ENCODE measurements at places on chromosomes 16 and 17.
A peak's percentile ranks its signal among the peaks of the same experiment; 100 is the strongest.

GRCh38 chr16:12511708-12512107 lies 292.0 kb downstream of the CPPED1 start:
- no peak for DNase-seq

DNA sequence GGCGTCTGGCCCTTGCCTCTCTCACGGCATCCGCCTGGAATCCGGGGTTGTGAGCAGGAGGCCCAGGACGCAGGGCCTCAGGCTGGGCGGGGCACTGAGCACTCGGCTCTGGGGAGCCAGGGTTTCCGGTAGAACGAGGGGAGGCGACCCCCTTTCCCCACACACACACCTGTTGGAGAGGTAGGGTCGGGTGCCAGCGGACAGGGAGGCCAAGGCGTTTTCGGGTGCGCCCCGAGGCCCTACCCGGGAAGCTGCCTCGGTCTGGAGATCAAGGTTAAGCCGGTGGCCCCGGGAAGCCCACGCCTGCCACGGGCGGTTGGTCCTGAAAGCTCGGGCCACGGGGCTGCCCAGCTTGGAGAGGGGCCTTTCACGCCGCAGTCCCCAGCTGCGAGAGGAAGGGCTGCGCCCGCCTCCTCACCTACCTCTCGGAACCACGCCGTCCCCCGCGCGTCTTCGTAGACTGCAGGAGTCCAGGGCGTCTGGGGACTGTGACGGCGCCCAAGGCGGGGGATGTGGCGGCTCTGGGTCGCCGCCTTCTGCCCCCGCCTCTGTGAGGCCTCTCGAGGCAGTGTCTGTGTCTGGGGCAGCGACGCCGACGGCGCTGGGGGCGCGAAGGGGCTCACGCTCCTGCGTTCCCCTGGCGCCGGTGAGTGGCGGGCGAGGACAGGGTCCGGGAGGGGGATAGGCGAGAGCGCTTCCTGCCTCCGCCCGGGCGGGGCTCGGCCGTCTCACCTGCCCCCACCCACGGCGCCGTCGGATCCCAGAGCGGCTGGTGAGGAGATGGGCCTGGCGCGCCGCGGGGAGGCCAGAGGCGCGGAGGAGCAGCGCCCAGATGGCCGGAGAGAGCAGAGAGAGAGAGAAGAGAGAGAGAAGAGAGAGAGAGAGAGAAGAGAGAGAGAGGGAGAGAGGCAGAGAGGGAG lies 20.3 kb upstream of the HOXB9 start:
- no peak for DNase-seq

GRCh38 chr16:2779978-2780898 lies 3.2 kb upstream of the ELOB start:
- no peak for DNase-seq

GRCh38 chr16:30920891-30921290 lies 2.5 kb upstream of the FBXL19 start:
- DNase-seq = no peak

DNA sequence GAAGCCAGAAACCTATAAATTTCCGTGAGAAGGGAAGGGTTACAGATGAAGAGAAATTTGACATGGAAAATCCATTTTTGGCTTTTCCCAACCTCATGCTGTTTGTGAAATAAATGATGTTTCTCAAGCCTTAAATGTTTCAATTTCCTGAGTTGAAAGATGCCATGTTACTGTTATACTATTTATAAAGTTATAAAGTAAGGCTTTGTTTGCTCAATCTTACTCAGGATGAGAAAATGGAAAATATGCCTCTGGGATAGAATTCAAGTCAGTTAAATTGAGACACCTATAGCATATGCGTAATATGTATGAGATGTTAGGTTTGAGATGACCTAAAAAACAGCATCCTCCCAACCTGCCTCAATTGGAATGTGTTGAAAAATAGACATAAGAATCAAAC lies 19.9 kb upstream of the FAM20A start:
- DNase-seq = no peak

GRCh38 chr16:56789360-56789759 lies 59.4 kb downstream of the NUP93 start:
- DNase-seq = peak; percentile 67

- DNase-seq = no peak
Observed at GRCh38 chr16:81713295-81713772, 65.8 kb upstream of the PLCG2 start.

GRCh38 chr17:62763891-62764600 lies 44.1 kb downstream of the MARCHF10 start:
- DNase-seq = no peak

- no peak for DNase-seq
Observed at GRCh38 chr17:83123896-83124801, 44.7 kb downstream of the METRNL start.

- DNase-seq = no peak
Observed at GRCh38 chr17:77889135-77889505, 69.4 kb upstream of the TNRC6C start.

DNA sequence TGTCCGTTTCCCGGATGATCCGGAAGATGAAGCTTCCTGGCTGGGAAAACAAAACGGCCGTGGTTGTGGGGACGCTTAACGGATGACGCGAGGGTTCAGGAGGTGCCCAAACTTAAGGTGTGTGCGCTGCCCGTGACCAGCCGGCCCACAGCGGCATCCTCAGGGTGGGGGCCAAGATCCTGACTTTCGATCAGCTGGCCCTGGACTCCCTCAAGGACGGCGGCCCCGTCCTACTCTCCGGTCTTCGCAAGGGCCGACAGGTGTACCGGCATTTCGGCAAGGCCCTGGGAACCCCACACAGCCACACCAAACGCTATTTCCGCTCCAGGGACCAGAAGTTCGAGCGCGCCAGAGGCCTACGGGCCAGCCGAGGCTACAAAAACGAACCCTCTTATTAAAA lies 1.1 kb upstream of the C16orf90 start:
- no peak for DNase-seq
